ENCODE measurements at places on chromosomes 7 and 10.

- no peak for DNase-seq
Observed at GRCh38 chr7:110645060-110645459, 445.9 kb upstream of the LRRN3 start.

DNA sequence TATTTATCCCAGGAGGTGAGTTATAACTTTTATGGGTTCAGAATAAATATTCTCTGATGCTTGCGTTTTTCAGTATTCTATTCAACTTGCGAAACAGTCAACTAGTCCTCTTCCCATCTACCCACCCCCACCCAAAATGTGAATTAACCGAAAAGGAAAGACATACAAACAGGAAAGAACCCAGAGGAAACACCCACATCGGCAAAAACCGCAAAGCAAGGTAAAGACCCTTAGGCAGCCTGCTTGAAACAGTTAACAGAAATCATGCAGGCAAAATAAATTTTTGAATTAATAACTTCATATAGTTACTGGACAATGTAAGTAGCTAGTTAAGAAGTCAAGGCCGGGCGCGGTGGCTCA lies 5.4 kb downstream of the ZC3HAV1 start:
- DNase-seq, result no peak

- DNase-seq, result no peak
Observed at GRCh38 chr7:95863623-95864022, 91.3 kb downstream of the DYNC1I1 start.

DNA sequence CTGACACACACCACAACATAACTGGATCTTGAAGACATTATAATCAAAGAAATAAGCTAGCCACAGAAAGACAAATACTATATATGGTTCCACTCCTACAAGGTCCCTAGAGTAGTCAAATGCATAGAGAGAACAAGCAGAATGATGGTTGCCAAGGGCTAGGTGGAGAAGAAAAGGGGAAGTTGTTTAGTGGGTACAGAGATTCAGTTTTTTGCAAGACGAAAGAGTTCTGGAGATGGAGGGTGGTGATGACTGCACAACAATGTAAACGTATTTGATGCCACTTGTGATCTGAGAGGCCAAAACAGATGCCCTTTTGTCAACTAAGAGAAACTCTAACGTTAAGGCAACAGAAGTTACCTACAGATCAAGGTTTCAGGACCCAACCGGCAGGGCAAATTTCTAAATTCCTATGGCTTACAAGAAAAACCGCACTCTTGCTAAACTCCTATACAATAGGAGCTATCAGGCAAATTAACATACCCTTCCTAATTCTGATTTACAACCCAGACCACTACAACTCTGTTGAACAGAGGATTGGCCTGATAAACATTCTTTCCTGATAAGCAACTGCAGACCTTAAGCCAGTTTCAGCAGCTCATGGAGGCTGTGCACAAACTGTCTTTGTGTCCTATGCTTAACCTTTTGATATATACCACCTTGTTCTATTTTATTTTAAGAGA lies 69.0 kb downstream of the FAM107B start:
- no peak for DNase-seq

- DNase-seq, result no peak
Observed at GRCh38 chr7:84002348-84002747, 192.2 kb downstream of the SEMA3A start.

GRCh38 chr10:63123727-63124362 lies 9.3 kb upstream of the NRBF2 start:
- DNase-seq, result no peak

- no peak for DNase-seq
Observed at GRCh38 chr10:133180965-133181639, 21.1 kb downstream of the KNDC1 start.

DNA sequence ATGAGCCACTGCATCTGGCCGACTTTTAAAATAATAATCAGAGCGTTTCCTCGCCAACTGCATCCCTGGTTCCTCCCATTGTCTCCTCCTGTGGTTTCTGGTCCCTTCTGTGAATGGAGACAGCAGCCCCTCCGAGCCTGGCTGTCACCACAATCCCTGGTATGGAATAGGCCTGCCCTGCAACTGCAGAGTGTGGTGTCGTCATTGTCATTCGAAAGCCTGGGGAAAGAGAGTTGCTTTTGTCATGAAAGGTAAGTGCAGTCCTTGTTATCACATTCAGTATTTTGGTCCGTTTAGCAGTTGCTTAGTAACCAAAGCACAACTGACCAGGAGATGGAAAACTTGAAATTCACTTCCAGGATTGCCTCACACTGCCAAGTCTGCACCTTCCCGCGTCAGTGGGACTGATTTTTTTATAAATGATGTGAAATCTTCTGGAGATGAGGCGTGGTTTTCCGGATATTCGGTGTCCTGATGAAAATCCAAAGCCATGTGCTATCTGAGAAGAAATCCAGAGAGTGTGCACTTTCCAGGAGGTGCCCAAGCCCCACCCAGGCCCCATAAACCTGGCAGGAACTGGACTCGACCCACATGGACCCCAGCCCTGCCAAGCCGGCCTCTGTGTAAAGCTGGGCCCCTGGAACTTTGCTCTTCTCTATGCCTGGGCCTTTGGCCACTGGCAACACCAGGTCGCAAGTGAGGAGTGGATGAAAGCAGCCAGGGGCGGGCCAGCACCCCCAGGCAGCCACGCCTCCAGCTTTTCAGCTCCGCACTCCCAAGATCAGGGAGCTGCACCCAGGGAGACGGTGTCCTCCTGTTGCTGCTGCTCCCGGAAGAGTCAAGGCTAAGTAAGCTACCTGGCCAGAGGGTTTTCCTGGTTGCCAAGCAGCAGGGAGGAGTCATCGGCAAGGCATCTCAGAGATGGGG lies 133.7 kb upstream of the SH2B2 start:
- no peak for DNase-seq

- no peak for DNase-seq
Observed at GRCh38 chr10:100705139-100705538, 40.2 kb upstream of the PAX2 start.

DNA sequence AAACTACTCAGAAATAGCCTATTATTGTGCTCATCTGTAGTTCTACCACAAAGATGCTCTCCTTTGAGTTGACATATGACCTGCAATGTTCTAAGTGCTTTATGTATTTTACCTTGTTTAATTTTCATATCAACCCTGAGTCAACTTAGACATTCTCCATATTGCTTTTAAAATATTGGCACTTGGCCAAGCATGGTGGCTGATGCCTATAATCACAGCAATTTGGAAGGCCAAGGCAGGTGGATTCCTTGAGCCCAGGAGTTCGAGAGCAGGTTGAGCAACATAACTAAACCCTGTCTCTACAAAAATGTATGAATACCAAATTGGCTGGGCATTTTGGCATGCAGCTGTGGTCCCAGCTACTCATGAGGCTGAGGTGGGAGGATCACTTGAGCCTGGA lies 50.6 kb downstream of the PRKG1 start:
- no peak for DNase-seq

DNA sequence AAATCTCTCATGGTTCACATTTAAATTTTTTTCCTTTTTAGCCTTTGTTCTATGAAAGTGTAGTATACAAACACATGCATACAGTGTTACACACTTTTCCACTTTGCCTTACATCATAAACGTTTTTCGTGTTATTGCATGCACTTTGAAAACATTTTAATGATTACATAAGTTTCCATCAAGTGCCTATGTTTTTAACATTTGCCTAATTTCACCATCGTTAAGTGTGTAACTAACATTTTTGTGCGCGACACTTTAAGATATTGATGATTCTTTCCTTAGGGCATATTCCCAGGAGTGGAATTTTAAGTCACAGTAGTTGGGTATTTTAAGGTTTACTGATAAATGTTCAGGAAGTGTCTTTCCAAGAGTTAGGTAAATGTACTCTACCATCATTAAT lies 1.5 kb upstream of the FRAT2 start:
- no peak for DNase-seq
